ENCODE measurements at places on chromosomes 16 and 17. TPM values are rescaled to one million over a fixed set of nuclear protein-coding genes. Genes with fewer than 3 reads are reported as not detected.
A peak's percentile ranks its signal among the peaks of the same experiment; 100 is the strongest.

DNA sequence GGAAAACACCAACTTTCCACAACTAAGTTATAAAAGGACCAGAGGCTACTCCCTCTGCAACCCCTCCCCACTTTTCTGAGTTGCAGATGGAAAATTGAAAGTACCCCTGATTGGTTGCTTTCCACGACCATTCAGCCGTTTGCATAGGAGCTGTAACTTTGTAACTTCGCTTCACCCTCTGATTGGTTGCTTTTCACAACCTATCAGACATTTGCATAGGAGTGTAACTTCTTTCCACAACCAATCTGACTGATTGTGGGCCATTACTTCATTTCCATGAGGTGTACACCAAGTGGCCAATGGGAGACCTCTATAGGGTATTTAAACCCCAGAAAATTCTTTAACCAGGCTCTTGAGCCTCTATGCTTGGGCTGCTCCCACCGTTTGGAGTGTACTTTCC lies 644.1 kb downstream of the WWOX start:
- no peaks in the 10 kb centered on the region for H3K27me3 ChIP-seq
- no peak overlapping the region for H3K4me3 ChIP-seq
- H3K4me1 ChIP-seq, result peaks cover 4% of the 10 kb centered on the region

DNA sequence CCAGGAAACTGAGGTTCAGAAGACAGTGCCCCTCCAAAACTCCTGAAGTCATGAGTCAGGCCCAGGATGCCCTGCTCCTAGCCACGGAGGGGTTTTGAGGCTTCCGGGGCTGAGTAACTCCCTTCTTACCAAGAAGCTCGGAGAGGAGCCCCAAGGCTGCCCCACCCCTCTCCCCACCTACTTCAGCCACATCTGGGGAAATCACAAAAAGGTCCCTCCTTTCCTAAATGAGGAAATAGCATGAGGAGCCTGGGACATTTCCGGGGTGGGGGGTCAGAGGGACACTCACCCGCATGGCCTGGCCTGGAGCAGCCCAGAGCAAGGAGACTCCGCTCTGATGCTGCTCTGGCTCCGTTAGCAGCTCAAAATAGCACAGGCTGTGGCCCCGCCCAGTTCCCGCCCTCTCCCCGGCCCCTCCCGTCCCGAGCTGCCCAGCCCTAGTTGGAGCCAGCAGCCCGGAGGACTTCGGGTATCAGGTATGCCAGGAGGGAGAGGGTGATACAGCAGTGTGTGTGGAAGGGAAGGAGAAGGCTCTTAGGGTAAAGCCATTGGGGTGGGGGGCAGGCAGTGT lies 40.1 kb downstream of the MYO18A start:
- no peaks in the 10 kb centered on the region for H3K36me3 ChIP-seq
- peak; percentile 82 for DNase-seq
- peak overlapping the region; percentile 92 for H3K27ac ChIP-seq
- H3K4me3 ChIP-seq, result peak overlapping the region; percentile 17

DNA sequence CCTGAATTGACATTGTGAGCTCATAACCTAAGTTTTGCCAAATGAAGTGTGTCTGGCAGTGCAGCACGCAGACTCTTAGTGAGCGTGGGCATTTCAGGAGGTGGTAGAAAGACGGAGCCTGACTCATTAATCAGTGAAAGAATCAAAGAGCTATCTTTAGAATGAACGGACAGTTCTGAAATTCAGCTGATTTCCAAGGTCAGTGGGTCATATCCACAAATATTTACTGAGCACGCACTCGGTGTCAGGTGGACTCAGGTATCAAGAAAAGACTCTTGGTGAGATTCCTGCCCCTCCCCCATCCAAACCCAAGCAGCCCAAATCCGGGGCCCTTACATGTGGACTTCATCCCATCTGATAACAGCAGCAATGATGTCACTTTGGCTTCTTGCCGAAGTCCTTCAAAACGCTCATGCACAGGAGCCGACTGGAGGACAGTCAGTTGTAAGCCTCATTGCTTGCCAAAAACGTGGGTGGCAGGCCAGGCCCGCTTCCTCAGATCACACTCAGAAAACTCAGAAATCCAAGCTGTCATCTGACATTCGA lies 185.8 kb downstream of the HS3ST3A1 start:
- peak; percentile 100 for DNase-seq
- no peaks in the 10 kb centered on the region for H3K27me3 ChIP-seq
- H3K36me3 ChIP-seq, result no peaks in the 10 kb centered on the region
- H3K4me1 ChIP-seq, result peaks cover 15% of the 10 kb centered on the region

The CDR2L gene
- 8.5 TPM for polyA plus RNA-seq

GRCh38 chr16:55273959-55274358 lies 50.0 kb upstream of the IRX6 start:
- no peaks in the 10 kb centered on the region for H3K27me3 ChIP-seq
- H3K36me3 ChIP-seq, result no peaks in the 10 kb centered on the region
- no peak overlapping the region for H3K4me3 ChIP-seq

DNA sequence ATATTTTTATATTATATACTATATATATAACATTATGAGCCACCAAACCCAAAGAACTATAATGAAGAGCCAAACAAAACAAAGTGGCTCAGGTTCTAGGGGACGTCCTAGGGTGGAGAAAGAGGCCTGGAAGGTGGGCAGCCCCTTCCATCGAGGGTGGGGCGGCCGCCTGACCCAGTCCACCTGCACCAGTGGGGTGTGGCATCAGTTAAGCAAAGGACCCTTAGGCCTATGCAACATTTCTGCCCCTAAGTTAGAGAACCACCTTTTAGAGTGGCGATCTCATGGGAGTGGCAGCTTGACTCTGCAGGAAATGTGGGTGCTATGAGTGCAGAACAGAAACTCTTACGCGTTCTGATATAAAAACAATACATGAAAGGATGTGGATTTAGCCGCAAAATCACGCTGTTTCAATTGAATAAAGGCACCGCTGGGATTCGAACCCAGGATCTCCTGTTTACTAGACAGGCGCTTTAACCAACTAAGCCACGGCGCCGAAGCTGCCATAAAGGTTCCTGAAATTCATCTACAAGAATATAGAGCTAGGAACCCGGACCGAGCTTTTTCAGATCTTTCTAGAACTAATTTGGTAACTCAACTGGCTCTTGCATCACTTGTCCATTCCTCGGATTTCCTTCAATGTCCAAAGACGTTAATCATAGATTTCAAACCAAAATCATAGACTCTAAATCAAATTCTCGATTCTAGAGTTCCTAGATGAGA lies 15.6 kb upstream of the AURKB start:
- H3K4me3 ChIP-seq, result no peak overlapping the region
- H3K4me1 ChIP-seq, result peaks cover 23% of the 10 kb centered on the region
- H3K36me3 ChIP-seq, result peaks cover 35% of the 10 kb centered on the region

DNA sequence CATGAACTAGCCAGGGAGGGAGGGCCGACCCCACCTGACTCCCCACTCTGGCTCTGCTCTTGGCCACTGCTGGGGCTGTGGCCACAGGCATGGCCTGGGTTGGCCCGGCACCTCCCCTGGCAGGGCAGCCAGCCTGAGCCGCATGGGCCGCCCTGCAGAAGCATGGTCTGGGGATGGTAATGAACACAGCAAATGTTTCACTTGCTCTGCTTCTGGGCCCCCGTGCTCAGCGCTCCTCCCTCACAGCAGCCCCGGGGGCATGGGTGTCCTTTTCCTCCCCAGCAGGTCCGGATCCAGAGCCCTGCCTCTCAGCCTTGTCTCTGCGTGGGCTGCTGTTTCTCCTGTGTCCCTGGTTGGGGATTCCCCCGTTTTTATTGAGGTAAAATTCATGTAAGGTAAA lies 30.9 kb upstream of the KCNJ12 start:
- H3K36me3 ChIP-seq, result no peaks in the 10 kb centered on the region
- H3K4me1 ChIP-seq, result no peaks in the 10 kb centered on the region

The WFIKKN2 gene
- polyA plus RNA-seq, result 0.01 TPM

DNA sequence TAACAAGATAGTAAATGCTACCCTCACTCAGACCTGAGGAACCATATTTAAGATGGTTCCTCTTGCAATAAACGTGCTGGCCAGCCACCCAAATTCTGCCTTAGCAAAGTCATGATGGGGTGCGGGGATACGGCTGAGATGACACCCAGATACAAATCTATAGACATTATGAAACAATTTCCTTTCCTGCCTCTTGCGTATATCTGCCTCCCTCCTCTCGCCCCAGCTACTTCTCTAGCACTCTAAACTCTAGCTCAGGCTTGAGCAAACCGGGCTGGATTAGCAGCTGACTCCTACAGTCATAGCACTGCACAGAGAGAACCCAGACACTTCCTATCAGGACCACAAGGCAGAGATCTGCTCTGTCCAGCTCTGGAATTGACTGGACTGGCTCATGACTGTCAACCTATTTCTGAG lies 22.3 kb downstream of the CD300LF start:
- no peak overlapping the region for H3K4me3 ChIP-seq
- H3K27ac ChIP-seq, result no peak overlapping the region
- DNase-seq, result peak; percentile 13
- H3K4me1 ChIP-seq, result no peaks in the 10 kb centered on the region
- peaks cover 3% of the 10 kb centered on the region for H3K27me3 ChIP-seq

The SHMT1 gene
- 28.7 TPM for polyA plus RNA-seq

The SLC2A4 gene
- polyA plus RNA-seq, result 1.1 TPM

The ZBTB4 gene
- 26.5 TPM for polyA plus RNA-seq

DNA sequence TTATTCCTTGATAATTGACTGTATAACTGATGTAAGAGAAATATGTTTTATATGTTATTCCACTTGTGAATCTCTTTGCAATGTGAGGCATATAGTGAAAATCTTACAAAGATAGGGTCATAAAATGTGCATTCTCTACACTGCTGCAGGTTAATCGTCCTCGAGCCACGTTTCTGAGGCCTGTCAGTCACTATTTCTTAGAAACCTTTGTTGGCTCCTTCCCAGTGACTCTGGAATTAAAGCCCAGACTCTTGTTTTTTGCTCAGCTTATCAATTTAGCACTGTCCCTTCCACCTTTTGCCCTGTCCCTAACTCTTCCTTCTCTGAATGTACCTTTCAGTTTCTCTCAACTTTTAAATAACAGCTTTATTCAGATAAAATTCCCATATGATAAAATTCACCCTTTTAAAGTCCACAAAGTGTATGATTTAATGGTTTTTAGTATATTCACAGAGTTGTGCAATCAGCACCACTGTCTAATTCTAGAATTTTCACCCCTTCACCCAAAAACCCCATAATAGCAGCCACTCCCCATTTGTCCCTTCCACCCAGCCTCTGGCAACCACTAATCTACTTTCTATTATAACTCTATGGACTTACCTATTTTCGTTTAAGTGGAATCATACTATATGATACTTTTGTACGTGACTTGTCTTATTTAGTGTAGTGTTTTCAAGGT lies 8.6 kb downstream of the TNRC6A start:
- DNase-seq, result no peak
- H3K4me3 ChIP-seq, result no peak overlapping the region
- H3K36me3 ChIP-seq, result peaks cover 2% of the 10 kb centered on the region
- H3K27ac ChIP-seq, result no peak overlapping the region
- H3K27me3 ChIP-seq, result no peaks in the 10 kb centered on the region

DNA sequence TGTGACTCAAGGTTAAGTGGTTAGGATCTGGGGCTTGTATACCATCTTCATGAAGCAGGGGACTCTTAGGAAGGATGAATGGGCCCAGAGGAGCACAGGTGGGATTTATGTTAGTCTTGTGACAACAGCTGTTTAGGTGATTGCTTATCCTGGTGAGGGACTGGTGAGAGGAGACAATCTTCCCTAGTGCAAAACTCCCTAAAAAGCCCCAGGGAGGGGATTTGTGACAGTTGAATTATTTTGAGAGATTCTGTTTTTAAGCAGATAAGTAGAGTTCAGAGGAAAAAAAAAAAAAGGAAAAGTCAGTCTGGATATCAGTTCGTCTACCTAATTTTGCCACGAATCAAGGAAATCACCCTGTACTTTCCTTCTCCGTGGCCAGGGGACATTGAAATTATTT lies 35.1 kb upstream of the SEC14L1 start:
- DNase-seq, result no peak
- H3K4me3 ChIP-seq, result no peak overlapping the region

The ANKS3 gene
- polyA plus RNA-seq, result 12.6 TPM

- DNase-seq, result no peak
- H3K36me3 ChIP-seq, result no peaks in the 10 kb centered on the region
- H3K4me3 ChIP-seq, result no peak overlapping the region
- H3K27ac ChIP-seq, result no peak overlapping the region
- H3K4me1 ChIP-seq, result peaks cover 6% of the 10 kb centered on the region
- no peaks in the 10 kb centered on the region for H3K27me3 ChIP-seq
Observed at GRCh38 chr16:78098087-78098486, 1.4 kb upstream of the WWOX start.

GRCh38 chr17:77320044-77320440 lies 179.3 kb downstream of the SEC14L1 start:
- H3K4me1 ChIP-seq, result no peaks in the 10 kb centered on the region
- no peaks in the 10 kb centered on the region for H3K27me3 ChIP-seq
- H3K27ac ChIP-seq, result peak overlapping the region; percentile 68
- peak overlapping the region; percentile 49 for H3K4me3 ChIP-seq

- H3K36me3 ChIP-seq, result peaks cover 3% of the 10 kb centered on the region
- DNase-seq, result no peak
Observed at GRCh38 chr16:85683363-85683762, 5.4 kb downstream of the GINS2 start.

The GPR139 gene
- not detected for polyA plus RNA-seq

GRCh38 chr16:31400191-31400590 lies 7.1 kb downstream of the ITGAD start:
- no peaks in the 10 kb centered on the region for H3K27me3 ChIP-seq
- H3K4me1 ChIP-seq, result no peaks in the 10 kb centered on the region
- no peaks in the 10 kb centered on the region for H3K36me3 ChIP-seq
- H3K4me3 ChIP-seq, result no peak overlapping the region

The IGSF6 gene
- polyA plus RNA-seq, result 41.9 TPM

The WSCD1 gene
- 3.9 TPM for polyA plus RNA-seq

- H3K36me3 ChIP-seq, result no peaks in the 10 kb centered on the region
- H3K27ac ChIP-seq, result no peak overlapping the region
- DNase-seq, result no peak
- H3K4me1 ChIP-seq, result no peaks in the 10 kb centered on the region
Observed at GRCh38 chr17:12098568-12098967, 77.9 kb downstream of the MAP2K4 start.

Measured in lung (tissue), 17 donors.